Head of caudate nucleus (tissue), 42 donors: ENCODE measurements at places on chromosomes 7 and 10.

GRCh38 chr10:33460505-33461294 lies 126.2 kb upstream of the NRP1 start:
- DNase-seq, result no peak

GRCh38 chr7:19061331-19061730 lies 56.1 kb downstream of the TWIST1 start:
- no peak for DNase-seq

DNA sequence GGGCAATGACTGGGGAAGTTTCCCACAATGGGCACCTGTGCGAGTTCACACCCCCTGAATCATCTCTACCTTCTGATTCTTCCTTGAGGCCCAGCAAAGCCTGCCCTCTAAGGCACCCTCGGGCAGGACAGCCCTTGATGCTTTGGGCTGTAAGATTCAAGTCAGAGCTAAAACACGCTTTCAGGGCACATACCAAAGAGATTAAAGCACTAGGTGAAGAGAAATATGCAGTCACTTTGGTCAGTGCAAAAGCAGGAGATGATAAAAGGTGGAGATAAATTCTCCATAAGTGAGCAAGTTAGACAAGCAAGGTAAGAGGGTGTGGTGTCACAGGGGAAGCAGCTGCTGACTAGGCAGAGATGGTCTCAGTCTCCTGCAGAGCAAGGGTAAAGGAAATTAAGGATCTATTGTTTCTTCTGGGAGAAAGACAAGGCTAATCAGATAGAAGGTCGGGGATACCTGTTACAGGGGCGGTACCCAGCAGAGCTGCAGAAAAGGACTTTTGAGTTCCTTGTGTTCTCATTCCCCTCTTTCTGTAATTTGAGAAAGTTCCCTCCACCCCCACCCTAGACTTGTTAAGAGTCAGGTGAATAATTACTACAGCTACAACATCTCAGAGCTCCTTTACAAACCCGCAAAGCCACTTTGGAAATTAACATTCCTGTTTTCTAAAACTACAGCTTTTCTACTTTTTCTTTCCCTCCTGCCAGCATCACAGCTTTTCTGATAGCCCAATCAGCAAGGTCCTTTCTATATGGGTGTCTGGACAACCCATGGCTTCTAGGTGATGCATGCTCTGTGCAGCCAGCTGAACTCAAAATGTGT lies 26.4 kb downstream of the PDLIM1 start:
- no peak for DNase-seq

DNA sequence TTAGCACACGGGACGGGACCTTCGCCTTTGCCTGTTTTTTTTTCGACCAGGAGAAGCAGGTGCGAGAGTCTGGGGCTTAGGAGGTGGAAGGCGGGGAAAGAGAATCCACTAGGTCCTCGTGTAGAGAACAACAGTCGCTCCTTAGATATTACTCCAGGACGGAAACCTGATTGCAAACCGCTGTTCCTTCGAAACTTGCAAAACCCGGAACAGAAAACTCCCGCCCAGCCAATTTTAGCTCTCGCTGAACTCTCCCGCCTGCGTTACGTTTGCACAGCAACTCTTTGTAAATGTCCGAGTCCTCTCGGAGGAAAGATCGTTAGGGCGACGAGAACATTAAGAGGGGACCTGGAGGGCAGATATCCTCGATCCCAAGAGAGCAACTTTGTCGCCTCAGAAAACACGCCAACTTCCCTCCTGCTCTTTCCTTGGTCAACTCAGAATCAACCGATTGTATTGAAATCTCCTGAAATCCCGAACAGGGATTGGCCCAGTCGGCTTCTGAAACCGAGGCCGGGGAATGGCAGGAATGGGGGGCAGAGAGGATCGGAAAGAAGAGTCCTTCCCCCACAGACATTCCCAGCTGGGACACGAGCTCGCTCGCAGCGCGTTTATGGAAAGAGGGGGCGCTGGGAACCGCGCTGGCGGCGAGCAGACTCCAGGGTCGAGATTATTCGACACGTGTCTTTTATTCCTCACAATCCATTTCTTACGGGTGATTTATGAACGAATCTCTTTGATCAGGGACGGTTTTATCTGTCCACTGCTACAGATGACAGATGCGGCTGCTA lies 9.9 kb downstream of the TWIST1 start:
- DNase-seq, result no peak

DNA sequence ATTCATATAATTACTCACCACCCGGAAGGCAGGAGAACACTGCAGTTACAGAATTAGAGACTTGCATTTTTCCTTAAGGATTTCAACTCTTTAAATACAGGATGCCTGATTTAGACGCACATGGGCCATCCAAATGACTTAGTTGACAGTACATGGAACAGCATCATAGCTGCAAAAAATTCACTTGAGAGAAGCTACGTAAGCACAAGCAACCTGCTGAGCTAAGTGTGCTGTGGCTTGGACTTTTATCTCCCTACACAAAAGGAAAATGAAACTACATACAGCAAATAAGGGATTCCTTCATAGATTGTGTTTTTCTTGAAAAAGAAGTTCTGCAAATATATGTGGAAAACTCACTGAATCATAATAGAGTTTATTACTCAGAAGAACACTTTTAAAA lies 152.6 kb downstream of the POU6F2 start:
- no peak for DNase-seq

GRCh38 chr7:47826754-47827153 lies 121.5 kb downstream of the PKD1L1 start:
- no peak for DNase-seq

GRCh38 chr7:1078519-1078918 lies 9.4 kb upstream of the GPER1 start:
- no peak for DNase-seq

DNA sequence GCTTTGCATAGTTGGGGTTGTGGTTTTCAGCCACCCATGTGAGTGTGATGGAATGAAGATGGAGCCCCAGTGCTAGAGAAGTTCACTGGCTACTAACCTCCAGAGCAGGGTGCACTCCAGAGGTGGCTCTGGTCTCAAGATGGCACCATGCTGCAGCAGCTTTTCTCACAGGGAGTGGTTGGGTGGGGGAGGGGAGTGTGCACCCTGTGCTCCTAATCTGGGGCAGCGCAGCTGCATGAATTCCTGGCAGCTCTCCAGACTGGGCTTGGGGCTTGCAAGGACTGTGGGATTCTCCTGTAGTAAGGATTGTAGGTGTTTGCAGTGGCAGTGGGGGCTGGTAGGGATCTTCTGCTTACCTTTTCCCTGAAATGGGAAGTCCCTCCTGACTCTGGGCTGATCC lies 23.7 kb downstream of the PHTF2 start:
- no peak for DNase-seq

DNA sequence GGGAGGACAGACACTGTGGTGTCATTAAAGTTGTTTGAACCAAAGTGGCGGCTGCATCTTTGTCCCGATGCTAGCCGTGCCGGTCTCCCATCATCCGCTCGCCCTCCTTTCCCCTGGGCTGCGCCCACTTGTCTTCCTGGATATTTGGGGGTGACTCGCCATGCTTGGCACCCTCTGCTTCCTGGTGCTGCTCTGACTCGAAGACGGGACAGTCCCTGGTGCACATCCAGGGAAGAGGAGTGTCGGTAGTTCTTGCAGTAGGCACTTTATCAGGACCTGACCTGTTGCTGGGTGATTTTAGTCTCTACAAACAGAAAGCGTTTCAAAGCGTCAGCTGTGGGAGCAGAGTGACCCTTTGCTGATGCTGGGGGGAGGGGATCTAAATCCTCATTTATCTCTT lies 68.3 kb upstream of the DNAJB6 start:
- no peak for DNase-seq

GRCh38 chr7:138890499-138891445 lies 90.4 kb downstream of the KIAA1549 start:
- DNase-seq, result no peak

DNA sequence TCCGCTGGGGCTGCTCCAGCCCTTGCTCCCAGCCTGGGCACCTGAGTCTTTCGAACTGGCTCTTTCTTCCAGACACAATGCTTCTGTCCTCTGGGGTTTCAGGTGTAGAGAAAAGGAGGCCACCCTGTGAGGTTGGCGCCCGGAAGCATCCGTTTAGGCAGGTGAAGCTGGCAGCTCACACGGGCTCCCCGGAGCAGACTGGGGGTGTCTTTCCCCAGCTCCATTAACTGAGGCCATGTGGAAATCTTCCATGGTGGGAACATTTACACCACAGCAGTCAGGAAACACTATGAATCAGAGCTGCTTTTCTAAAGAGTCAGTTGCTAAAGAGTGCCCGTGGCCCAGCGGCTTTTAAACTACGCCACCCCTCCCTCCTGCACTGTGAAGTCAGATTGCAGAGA lies 29.2 kb downstream of the PRKAG2 start:
- no peak for DNase-seq

DNA sequence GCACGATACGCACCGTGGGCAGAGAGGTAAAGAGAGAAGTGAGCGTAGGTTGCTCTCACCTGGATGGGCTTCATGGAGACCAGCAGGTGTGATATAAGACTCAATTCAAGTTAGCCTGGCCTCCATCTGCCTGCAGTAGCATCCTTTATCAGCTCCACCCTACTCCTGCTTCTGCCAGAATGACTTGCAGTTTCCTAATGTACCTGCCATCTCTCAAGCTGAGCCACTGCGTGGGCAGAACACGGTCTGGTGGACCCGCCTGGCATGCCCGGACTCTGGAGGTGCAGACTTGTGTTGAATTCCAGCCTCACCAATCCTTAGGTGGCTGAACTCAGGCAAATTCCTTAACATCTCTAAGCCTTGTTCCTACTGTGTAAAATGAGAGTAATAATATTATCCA lies 64.3 kb downstream of the STEAP1B start:
- no peak for DNase-seq

- no peak for DNase-seq
These were observed 378.9 kb upstream of the NUPR2 start for GRCh38 chr7:56495165-56495564.

DNA sequence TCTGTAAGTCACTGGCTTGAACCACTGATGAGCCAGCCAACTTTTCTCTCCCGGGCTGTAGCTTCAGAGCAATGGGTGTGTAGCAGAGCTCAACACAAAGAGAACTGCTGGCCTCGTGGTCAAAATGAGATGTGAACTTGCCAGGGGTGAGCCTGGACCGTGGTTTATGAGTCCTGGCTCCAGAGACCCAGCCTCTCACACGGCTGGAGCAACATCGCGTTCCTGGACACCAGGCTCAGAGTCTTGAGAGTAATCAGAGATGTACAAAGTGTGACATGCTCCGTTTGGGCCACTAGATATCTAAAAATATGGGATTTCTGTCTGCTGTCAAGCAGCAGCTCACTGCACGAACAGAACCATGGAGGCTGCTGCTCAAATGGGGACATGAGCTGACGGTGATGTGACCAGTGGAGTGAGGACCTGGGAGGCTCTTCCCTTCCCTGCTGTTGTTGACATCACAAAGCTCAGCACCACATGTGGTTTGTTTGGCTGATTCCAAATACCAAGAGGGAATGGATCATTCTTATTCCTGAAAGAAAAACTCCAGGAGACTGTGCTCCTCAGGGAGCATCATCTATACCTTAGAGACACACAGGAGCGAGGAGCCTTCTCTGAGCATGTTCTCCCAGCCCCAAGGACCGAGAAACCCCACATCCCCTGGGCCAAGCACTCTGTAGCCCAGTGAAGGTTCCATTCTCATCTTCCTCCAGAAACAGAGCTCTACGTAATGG lies 9.2 kb upstream of the SVIL start:
- DNase-seq, result no peak
